ENCODE measurements at places on chromosomes 4 and X. TPM values are rescaled to one million over a fixed set of nuclear protein-coding genes. Genes with fewer than 3 reads are reported as not detected.

APELA gene
- 0.12 TPM for total RNA-seq

DNA sequence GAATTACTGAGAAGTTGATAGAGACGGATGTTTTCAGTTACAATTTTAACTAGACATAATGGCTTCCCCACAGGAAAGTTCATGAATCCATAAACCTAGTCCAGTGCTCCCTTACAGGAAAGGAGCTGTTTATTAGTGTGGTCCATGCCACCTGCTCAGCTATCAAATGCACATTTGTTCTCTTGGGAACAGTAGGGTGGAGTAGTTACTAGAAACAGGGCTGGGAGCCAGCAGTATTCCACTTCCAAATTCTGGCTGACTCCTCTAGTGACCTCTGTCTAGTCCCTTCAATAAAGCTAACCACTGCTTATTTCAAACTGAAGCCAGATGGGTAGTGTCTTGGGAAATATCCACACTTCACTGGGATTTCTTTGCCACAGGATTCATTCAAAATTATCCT is 88.4 kb upstream of the TLL1 start:
- DNase-seq, result no peak

S100G gene
- total RNA-seq, result not detected

- no peak for DNase-seq
Measured at GRCh38 chrX:109878236-109878635, 124.7 kb upstream of the TMEM164 start.

ADH1A gene
- total RNA-seq, result 0.24 TPM

Measured in pancreas (tissue), 10 donors.